ENCODE measurements at places on chromosomes 7 and 10.

- DNase-seq, result no peak
These were observed 225.4 kb upstream of the IMMP2L start for GRCh38 chr7:111787741-111788140.

GRCh38 chr10:62185919-62186692, 82.5 kb downstream of the RTKN2 start:
- no peak for DNase-seq

- DNase-seq, result no peak
These were observed 34.9 kb downstream of the CALML3 start for GRCh38 chr10:5559642-5560141.

DNA sequence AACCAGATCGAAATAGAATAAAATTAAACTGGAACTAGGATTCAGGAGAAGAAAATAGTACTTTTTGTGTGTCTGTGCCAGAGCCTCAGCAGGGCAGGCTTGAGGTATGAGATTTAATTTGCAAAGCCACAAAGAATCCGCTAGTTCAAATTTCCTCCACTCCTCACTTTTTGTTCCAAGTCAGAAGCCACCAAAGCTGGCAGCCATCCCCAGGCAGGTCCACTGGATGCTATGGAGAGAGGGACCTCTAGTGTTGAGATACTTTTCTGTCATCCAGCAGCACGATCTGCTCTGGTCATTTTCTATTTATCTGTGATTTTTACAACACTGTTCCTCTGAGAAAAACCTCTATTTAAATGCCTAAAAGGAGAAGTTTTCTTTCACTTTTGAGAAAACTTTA, 147.9 kb upstream of the FRMD4A start:
- no peak for DNase-seq

- no peak for DNase-seq
These were observed 52.0 kb downstream of the TCAF1 start for GRCh38 chr7:143849785-143850479.

- DNase-seq, result no peak
These were observed 123.5 kb downstream of the GLCCI1 start for GRCh38 chr7:8092140-8092539.

DNA sequence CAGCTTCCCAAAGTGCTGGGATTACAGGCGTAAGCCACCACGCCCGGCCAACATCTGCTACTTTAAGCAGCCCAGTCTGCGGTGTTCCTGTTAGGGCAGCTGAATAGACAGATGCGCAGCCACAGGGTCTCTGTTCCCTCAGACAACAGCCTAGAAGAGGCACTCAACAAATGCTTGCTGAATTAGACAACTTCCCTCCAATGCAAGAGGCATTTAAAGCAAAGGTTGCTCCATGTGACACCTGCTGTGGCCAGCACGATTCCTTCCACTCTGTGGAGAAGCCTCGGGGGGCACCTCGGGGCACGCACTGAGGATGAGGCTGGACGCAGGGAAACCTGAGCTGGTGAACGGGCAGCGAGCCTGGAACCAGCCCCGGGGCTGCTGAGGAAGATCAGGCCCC, 237.8 kb downstream of the MAD1L1 start:
- no peak for DNase-seq

DNA sequence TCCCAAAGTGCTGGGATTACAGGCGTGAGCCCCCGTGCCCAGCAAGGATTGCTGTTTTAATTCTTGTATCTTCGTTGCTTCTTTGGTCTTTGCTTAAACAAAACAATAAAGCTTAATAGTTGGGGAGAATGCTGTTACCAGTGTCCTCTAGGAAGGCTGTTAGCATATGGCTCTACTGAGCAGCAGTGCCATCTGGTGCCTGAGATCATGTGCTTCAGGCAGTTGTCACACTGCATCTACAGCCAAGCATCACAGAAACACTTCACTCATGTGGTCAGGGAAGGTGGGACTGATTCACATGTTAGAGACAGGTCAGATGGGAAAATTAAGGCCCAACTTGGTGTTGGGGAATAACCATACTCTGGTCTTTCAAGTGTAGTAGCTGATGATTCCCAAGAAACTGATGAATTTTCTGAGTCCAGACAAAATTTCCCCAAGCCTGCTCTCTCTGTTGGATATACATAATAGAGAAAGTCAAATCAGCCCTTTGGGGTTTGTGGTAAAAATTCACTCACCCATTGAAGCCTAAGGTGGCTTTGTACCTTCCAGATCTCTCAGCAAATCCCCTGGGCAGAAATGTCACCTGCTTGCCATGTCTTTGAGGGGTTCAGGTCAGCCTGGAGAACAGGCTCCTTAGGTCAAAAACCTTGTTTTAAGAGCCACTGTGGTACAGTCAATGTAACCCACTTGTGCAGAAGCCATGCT, 28.4 kb downstream of the UBE2D4 start:
- no peak for DNase-seq

- no peak for DNase-seq
These were observed 101.9 kb downstream of the WDR37 start for GRCh38 chr10:1158066-1158465.

DNA sequence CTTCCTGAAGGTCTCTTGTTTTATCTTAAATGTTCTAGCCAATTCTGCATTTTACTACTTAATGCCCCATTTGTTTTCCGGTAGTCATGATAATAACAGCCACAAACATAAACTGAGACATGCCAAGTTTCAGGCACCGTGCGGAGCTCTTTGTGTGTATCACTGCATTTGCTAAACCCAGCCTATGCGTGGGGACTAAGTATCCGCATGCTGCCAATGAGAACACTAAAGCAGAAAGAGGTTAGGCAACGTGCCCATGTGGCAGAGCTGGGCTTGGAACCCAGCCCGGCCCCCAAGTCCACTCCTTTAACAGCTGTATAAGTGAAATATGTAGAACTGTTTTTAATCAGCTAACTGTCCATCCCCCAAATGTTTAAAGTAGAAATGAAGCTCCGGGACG, 54.1 kb downstream of the SLIT1 start:
- no peak for DNase-seq

- DNase-seq, result no peak
These were observed 47.1 kb upstream of the HYAL4 start for GRCh38 chr7:123797673-123798531.

- DNase-seq, result no peak
These were observed 79.6 kb upstream of the CXCL12 start for GRCh38 chr10:44464503-44464902.

GRCh38 chr10:44030738-44031137, 354.2 kb downstream of the CXCL12 start:
- no peak for DNase-seq

DNA sequence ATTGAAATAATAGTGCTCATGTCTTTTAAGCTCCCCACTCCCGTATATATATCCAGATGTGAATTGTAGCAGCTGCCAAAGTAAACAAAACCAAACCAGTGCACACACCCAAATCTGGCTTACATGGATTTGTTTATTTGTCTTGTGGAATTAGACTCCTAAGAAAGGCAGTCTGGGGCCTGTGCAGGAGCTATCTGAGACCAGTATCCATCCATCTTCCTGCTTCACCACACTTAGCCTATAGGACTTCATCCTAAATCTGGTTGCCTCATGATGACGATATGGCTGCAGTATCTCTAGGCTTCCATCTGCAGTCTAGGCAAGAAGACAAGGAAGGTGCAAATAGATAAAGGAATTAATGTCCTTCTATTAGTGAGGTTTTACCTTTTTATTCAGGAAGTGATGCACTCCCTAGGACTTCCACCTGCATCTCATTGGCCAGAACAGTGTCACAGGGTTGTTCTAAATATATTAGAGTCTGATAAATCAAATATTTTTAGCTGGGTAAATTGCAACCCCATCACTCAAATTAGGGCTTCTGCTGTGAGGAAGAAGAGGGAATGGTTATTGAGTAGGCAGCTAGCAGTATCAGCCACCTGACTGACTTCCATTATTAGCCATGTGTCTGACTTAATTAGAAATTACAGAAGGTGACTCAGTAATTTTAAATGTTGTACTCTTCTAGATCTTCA, 6.0 kb downstream of the WIPF3 start:
- DNase-seq, result no peak

GRCh38 chr7:18913106-18913505, 204.3 kb downstream of the TWIST1 start:
- no peak for DNase-seq

All from cortex of kidney (tissue), 1 donor.